Retinal pigment epithelial cell (primary cell): ENCODE measurements at places on chromosomes 1 and 21.

GRCh38 chr1:40396420-40396819 is 22.9 kb downstream of the SMAP2 start:
- DNase-seq, result no peak

DNA sequence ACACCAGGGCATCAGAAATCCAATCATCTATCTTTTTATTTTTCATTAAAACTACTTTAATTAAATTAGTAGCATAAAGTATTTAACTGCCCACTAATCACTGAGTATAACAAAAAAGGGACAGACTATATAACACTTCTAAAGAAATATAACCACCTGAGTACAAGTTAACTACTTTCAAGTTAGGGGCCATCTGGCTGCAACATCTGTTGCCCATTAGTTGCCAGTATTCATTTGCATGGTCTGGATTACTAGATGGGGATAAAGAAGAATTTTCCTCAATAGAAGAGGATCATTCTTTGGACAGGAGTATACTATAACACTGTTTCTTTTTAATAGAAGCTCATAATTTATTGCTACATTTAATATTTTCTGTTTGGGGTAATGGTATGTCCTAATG is 446.4 kb downstream of the AMY1C start:
- no peak for DNase-seq

- no peak for DNase-seq
Observed at GRCh38 chr1:17520041-17520440, 19.5 kb upstream of the ARHGEF10L start.

GRCh38 chr1:117708323-117709248 is 102.7 kb downstream of the TENT5C start:
- DNase-seq, result no peak

DNA sequence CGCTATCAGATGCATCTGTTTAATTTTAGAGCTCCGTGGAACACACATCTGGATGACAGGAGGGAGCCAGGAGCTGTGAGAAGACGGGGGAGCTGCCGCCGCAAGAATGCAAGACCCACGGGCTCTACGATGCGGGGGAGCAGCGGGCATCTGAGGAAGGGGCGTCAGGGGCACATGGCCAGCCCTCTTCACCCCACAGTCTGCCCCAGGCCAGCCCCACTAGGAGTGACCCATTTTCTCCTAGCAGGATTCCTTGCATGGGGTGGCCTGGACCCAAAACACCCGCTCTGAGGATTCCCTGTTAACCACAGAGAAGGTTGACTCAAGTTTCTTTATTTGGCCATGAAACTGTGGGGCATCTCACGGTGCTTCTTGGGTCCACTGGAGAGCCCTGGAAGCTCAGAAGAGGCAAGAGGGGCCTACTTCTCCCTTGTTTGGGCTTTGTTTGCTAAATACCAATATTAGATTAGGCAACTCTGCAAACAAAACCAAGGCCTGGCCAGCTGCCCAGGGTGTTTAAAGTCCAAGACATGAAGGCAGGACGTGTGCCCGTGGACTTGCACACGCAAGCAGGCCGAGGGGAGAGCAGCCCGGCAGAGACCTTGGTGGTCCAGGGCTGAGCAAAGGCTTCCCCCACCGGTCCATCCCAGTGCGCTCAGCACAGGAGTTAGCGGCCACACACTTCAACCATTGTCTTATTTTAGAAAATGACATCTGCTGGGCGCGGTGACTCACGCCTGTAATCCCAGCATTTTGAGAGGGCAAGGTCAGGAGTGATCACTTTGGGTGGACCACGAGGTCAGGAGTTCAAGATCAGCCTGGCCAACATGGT is 89.8 kb downstream of the DHRS3 start:
- DNase-seq, result no peak

- no peak for DNase-seq
Observed at GRCh38 chr1:115809847-115810246, 31.1 kb downstream of the NHLH2 start.

DNA sequence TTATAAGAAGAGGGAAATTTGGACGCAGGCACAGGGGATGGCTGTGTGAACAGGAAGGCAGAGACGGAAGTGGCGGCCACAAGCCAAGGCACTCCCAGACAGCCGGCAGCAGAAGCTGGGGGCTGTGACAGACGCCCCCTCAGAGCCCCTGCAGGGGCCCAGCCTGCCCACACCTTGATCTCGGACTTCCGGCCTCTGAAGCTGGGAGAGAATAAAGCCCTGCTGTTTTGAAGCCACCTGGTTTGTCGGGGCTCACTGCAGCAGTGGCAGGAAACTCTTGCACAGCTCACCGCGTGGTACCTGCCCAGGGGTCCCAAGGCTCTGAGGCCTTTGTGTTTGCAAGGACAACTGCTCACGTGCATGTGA is 13.7 kb downstream of the MEGF6 start:
- DNase-seq, result no peak

- no peak for DNase-seq
Observed at GRCh38 chr21:41686664-41687063, 80.2 kb downstream of the RIPK4 start.

GRCh38 chr1:37753473-37754321 is 11.2 kb downstream of the EPHA10 start:
- DNase-seq, result no peak

- DNase-seq, result no peak
Observed at GRCh38 chr1:198490224-198490623, 50.3 kb downstream of the ATP6V1G3 start.

GRCh38 chr1:39726600-39726999 is 12.1 kb upstream of the PPIE start:
- DNase-seq, result no peak

DNA sequence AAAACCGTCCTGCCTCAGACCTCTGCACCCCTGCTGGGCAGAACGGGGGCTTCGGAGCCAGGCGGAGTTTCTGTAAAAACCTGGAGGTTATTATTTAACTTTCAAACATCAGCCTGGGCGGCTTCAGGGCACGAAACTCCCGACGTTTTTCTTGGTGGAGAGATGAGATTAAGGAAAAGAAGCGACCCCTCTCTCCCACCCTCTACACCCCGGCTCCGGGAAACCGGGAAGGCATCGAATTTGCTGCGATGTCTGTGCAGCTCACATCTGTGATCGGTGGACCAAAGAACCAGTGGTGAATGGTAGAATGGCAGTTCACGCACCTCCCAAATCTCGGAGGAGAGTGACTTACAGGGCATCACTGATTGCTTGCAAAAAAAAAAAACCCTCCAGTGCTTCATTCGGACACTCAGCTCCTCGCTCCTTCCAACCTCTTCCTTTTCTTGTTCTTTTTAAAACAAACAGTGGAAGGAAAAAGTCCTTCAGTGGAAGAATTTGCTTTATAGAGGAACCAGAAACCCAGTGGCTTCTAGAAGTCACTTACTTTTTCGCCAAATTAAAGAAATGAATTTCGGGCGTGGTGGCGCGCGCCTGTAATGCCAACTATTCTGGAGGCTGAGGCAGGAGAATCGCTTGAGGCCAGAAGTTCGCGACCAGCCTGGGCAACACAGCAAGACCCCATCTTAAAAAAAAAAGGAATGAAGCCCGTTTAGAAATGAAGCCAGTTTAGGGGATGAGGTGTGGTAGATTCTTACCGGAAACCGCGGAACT is 884 bp downstream of the PHACTR4 start:
- DNase-seq, result no peak

- no peak for DNase-seq
Observed at GRCh38 chr1:109476825-109477224, 6.9 kb upstream of the ATXN7L2 start.

DNA sequence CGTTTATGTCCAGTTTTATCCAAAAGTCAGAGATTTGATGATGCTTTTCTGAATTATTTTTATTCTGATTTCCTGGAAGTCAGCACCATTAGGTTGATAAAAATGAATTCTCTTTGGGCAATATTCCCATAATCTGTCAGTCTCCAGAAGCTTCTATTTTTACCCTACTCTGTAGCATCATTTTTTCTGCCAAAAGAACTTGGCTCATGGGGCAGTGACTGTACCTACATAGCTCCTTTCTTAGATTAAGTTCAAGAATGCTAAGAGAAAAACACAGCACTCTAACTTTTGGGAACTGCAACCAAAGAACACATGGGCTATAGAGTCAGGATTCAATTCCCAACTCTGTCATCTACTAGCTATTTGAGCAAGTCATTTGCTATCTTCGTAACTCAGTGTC is 152.9 kb downstream of the BARHL2 start:
- DNase-seq, result no peak

GRCh38 chr1:30754684-30755171 is 2.8 kb downstream of the LAPTM5 start:
- no peak for DNase-seq

DNA sequence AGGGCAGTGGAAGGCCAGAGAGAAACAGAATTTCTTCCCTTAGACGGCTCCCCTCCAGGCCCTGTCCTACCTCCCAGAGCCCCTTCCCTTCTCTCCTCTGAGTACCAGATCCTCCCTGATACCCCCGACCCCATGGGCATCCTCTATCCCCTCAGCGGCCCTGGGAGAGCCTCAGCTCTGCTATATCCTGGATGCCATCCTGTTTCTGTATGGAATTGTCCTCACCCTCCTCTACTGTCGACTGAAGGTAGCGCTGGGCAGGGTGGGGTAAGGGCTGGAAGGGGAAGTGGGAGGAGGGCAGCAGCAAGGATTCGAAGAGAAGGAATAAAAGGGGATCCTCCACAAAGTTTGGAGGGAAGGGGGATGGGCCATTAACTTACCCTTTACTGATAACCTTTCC is 2.7 kb downstream of the FCER1G start:
- no peak for DNase-seq
